ENCODE measurements at places on chromosomes 5 and 9.

DNA sequence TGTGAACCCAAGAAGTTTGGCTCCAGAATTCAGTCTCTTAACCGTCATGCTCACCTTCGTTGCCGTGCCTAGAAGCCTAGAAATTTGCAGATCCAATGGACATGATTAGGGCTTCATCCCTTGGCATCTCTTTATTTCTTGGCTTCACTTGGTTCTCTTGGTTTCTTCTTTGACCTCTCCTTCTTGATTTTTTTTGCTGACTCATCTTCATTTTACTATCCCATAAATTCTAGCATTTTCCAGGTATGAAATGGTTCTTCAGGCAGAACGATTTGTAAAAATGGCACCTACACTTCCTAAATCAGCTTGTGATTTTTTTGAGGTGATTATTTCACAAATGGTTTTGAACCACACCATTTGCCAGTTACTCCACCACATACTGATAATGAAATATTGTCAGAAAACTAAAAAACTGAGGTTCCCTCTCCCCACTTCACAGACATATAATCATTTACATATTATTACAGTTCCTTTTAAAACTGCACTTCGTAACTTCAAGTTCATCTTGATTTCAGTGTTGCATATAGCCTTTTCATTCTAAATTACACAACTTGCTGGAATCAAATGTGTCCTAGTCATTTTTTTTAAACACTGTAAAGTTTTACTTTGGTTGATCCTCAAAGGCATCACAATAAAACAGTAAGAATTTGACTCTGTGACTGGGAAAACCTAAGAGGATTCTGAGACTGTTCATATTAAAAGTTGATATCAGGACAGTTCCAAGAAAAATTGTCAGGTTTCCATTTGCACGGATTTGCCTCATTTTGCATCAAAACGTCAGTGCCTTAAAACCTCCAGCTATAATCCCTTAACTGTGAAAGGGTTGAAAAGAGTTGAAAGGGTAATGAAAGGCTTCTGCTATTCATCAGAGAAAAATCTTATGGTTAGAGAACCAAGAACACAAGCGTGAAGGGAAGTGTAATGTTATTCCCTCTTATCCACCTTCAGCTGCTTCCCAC, 8.9 kb upstream of the NREP start:
- no peak for DNase-seq

GRCh38 chr5:137200906-137201700, 298.0 kb downstream of the SPOCK1 start:
- DNase-seq, result peak; percentile 9

GRCh38 chr9:29625292-29625731, 2052.0 kb upstream of the C9orf72 start:
- DNase-seq, result no peak

GRCh38 chr5:36703245-36703860, 96.9 kb downstream of the SLC1A3 start:
- DNase-seq, result peak; percentile 88

DNA sequence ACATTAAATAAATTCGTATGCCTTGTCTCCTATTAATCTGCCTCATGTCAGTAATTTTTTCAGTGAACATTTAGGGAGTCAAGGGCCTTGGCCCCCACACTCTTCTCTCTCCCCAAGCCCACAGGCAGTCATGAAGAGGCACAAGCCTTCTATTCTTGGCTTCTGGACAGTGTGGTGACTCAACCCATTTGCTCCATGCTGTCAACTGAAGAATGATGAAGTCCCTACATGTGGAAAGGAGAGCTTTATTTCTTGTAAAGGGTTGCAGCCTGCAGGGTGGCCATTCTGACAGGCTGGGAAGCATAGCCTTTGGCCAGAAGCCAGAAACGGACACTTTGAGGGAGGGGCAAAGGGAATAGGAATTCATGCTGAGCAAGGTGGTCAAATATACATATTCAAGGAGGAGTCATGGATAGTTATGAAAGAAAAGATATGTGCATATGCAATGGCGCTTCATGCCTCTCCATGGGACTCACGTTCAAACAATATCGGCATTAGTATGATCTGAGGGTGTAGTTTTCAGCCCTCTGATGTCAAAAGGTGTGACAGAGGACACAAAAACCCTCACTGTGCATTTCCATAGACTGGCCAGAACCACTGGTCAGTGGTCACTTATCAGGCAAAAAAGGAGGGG, 31.3 kb downstream of the ANKRA2 start:
- DNase-seq, result no peak

- DNase-seq, result no peak
Measured at GRCh38 chr9:124799274-124800006, 22.5 kb downstream of the OLFML2A start.

GRCh38 chr9:110671849-110672248, 3.3 kb downstream of the MUSK start:
- DNase-seq, result no peak

GRCh38 chr9:34163434-34163833, 15.4 kb upstream of the UBAP1 start:
- DNase-seq, result no peak

DNA sequence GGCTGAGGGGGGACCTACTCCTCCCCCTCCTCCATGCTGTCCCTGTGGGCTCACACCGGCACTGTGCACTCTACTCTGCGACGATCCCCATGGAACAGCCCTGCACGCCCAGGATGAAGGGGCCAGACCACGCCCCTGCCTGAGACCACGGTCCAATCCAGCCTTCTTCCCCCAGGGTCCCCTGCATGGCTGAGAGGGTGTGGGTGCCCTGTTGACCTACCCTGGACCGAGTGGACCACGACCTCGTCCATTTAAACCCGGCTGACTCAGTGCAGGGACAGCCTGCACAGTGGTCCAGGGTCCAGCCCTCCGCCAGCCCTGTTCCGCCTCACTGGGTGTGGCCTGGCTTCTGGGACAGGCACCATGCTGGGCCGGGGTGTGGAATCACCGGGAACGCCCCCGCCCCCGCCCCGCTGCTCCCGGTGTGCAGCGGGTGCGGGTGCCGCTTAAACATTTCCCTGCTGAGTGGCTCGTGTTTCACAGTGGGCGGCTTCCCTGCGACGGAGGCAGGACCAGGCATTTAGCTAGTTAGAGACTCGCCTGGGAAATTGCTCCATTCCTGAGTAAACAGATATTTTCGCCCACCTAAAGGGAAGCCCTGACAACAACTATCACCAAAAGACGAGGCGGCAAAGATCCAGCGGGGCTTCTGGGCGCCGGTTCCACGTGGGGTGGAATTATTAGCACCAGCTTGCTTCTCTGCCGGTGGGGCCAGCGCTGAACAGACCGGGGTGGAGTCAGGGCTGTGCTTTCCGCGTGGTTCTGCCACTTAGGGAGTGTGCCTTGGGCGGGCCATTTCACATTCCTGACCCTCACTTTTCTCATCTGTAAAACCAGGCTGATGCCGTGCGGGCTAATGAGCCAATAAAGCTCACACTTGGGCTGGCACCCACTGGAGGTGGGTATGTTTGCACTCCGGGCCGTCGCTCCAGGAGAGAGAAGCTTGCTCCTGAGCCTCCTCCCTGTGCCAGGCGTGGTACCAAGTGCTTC, 22.6 kb downstream of the DBH start:
- no peak for DNase-seq

DNA sequence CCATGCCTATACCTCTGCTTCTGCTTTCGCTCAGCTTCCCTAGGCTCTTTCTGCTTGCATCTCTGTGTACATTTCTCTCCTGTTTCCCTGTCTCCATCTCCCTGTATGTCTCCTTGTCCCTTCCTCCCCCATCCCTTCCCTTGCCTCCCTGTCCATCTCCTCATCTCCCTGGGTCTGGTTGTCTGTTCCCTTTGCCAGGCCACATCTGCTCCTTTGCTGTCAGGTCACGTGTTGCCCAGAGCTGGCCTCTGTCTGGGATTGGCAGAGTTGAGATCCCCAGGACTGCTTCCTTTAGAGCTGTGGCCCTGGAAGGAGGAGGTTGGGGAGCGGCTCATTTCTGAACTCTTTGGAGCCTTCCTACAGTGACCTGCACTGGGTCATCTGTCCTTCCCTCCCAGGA, 31.8 kb upstream of the PTGS1 start:
- no peak for DNase-seq

- no peak for DNase-seq
Measured at GRCh38 chr5:2621631-2622030, 129.8 kb downstream of the IRX2 start.

GRCh38 chr5:60944904-60945812, at the start of the genes ERCC8 and NDUFAF2:
ERCC8 (minus strand) TSS chr5:60945070; CDS start chr5:60945008, 62 bp downstream.
NDUFAF2 (plus strand) TSS chr5:60945205; CDS start chr5:60945256, 51 bp downstream.
- peak; percentile 88 for DNase-seq

DNA sequence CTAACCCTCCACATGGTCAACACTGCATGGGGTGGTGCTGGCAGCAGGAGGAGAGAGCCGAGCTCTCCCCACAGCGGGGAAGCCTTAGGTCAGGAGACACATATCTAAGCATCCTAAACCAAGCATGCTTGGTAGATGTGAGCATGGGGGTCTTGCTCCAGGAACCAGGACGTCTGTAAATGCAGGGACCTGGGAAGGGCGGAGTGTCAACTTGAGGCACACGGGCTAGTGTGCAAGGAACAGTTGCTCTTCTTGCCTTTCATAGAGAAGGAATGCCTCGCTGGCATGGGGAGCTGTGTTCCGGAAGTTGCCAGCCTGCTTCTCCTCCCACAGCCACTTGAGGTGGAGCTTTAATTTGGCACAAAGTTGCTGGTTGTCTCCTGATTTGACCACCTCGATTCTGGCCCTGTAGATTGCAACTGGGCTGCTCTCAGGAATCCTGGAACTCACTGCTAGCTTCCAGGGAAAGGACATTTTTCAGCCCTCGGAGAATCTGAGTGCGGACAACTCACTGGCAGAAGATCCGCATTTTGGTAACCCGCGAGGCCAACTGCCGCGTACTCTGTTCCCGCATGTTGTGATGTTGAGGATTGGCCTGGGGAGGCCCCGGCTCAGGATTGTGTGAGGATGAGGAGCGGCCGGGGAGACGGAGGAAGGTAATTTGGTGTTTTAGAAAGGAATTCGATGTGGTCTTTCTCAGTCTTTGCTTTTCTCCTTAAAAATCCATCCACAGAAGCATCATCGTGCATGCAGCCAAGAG, 370.3 kb upstream of the IRX1 start:
- no peak for DNase-seq

- no peak for DNase-seq
Measured at GRCh38 chr9:119652931-119653330, 283.7 kb upstream of the BRINP1 start.

GRCh38 chr5:127423173-127423798, 94.2 kb upstream of the PRRC1 start:
- DNase-seq, result no peak

- DNase-seq, result no peak
Measured at GRCh38 chr5:126464016-126464415, 40.8 kb downstream of the GRAMD2B start.

DNA sequence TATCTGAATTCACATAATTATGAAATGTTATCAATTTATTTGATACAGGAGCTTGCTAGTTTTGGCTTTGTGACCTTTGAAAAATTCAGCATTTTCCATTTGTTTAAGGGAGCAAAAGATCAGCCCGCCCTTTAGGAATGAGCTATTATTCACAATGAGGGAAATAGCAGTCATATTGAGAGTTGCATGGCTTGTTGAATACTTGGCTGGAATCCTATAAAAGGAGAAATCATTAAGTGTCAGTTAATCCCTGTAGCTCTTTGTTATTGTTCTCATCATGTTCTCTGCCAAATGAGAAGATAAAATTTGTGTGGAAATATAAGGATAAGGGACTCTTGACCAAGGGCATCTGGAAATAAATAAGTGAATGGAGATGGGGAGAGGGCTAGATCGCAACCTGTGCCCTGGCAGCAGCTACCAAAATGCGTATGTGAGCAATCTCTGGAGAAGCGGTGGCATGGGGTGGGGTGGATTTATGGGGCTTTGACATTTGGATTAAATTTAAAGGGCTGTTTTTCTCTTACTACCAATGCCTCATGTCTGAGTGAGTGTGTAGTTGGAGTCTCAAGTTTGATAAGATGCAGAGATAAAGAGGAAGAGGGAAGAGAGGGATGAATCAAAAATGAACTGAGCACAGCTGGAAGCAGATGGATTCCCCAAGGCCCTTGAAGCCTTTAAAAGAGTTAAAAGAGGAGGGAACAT, 237.6 kb downstream of the NNT start:
- DNase-seq, result no peak

GRCh38 chr5:28927559-28928326, 1889.4 kb upstream of the CDH9 start:
- DNase-seq, result no peak

GRCh38 chr9:136642439-136642921, 20.2 kb upstream of the EGFL7 start:
- no peak for DNase-seq

- no peak for DNase-seq
Measured at GRCh38 chr5:44987026-44987425, 178.3 kb downstream of the MRPS30 start.

GRCh38 chr5:124537522-124537921, 208.9 kb downstream of the ZNF608 start:
- DNase-seq, result no peak

DNA sequence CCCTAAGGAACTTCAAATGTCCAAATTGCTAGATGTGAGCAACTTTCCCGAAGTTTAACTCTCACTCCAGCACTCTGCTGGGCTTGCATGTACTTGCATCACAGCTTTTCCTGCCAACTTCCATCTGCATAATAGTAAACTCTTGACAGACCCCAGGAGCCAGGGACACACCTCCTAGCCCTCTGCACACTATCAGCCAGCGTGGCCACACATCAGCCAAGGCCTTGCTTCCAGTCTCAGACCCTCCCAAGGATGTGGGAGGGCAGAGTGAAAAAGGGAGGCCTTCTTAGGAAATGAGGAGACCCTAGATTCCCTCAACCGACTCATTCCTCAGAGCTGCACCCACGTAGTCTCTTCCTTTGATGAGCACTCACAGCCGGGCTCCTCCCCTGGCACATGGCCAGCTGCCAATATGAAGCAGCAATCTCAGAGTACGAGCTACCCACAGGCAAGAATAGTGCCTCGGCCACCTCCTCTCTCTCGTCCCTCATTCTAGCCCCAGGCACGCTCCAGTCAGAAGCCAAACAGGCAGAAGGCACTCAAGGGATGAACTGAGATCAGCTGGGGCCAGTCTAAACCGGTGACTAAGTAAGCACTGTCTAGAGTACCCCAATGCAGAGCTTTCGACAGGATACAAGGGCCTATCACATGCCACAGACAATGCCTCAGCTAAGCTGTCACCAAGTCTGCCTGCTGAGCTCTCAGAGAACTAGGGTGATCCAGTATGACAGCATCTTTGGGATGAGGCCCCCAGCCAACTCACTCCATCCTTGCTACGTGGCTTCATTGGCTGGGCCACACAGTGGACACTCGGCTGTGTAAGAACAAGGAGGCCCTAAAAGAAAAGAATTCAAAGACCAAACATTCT, 2.3 kb downstream of the P4HA2 start:
- peak; percentile 60 for DNase-seq

- no peak for DNase-seq
Measured at GRCh38 chr9:107906074-107906473, 416.5 kb upstream of the KLF4 start.

- DNase-seq, result peak; percentile 10
Measured at GRCh38 chr9:128552744-128553440, 505 bp downstream of the SPTAN1 start.

- no peak for DNase-seq
Measured at GRCh38 chr9:133982971-133983720, 9.0 kb downstream of the VAV2 start.

DNA sequence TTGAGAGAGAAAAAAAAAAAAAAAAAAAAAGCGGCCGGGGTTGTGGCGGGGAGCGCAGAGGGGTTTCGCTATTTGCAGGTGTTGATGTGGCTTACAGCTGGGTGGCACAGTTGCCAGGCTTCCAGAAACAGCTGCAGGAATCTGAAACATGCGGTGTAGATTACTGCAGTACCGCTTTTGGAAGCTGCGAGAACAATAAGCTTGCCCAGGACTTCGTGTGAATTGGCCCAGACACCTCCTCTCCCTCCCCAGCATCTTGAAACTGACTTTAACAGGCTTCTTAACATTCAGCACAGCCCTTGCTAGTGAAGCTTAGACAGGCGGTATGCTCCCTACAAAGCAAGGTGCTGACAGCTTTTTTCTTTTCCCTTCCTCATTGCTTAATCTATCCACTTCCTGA, 104.0 kb downstream of the ATP10B start:
- no peak for DNase-seq
